Germinal center (tissue), 1 donor: ENCODE measurements at places on chromosomes 13 and 19.

GRCh38 chr19:2041433-2041682 is 9.7 kb downstream of the MKNK2 start:
- no peak for DNase-seq

GRCh38 chr19:53785196-53785889 is 38.8 kb downstream of the NLRP12 start:
- no peak for DNase-seq

GRCh38 chr13:81025091-81025490 is 684.2 kb upstream of the SPRY2 start:
- DNase-seq: no peak

- no peak for DNase-seq
Measured at GRCh38 chr13:59047546-59047945, 1116.2 kb downstream of the DIAPH3 start.

GRCh38 chr19:33302175-33302973 is at the start of gene CEBPA:
Gene CEBPA, minus strand, starts transcription at chr19:33302534. Its CDS starts 120 bp downstream, at chr19:33302414.
- DNase-seq: peak; percentile 70

DNA sequence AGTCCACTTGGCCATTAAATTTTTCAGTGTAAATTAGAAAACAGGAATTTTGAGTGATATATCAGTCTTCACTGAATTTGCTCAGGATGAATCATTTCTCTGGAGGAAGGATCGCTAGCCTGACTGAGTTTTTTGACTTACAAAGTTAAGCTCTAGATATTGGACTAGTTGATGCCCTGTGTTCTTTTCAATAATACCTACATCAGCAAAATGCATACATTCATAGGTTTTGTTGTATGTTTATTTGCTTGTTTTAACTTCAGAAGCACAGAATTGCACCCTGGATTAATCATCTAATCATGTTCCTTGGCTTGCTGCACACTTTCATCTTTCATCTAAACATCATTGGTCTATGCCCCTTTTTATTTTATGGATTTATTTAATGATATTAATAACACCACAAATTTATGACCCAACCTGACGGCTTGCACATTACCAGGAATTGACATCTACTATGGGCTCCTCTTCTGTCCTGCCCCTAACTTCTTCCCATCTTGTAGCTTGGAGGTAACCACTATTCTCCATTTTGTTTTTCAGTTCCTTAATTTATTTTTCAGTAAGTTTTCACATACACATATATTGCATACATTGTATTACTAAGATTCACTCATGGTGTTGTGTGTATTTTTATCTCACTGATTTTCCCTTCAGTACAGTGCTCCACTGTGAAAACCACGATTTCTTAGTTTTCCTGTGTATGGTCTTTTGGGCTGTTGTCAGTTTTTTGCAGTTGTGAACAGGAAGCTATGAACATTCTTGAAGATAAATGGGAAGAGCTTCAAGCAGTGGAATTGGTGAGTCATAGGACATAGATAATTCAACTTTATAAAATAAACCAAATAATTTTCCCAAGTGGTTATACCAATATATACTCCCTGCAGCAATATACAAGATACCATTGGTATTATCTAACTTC is 23.3 kb downstream of the COMMD6 start:
- DNase-seq: no peak
